ENCODE measurements at places on chromosomes 12 and 14.
A peak's percentile ranks its signal among the peaks of the same experiment; 100 is the strongest.

DNA sequence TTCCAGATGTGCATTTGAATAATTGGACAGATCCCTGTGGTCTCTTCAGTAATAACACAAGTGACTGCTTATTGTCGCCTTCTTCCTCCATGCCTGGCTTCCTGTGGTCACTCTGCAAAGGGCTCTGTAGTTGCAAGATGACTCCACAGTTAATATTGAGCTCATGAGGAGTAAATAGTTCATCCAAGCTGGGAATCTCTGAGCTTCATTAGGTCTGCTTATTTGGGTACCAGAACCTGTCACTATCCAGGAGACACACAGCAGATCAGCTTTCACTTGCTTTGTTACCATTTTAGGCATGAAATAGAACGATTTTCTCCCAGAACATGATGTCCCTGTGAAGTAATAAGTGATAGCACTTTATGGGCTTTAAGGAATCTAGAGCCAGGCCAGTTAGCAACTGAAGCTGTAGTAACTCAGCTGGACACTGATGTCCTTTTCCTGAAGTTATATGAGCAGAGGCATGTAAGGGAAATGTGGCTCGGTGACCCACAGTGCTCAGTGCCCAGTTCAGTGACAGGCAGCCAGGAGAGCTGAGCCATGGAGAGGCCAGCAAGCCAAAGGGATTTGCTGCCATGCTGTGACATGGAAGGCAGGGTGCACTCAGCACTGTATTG, 50.1 kb downstream of the CRADD start:
- no peak for DNase-seq

- no peak for DNase-seq
Observed at GRCh38 chr12:117158911-117159553, 31.2 kb downstream of the FBXO21 start.

- no peak for DNase-seq
Observed at GRCh38 chr14:26180221-26180620, 417.6 kb downstream of the NOVA1 start.

DNA sequence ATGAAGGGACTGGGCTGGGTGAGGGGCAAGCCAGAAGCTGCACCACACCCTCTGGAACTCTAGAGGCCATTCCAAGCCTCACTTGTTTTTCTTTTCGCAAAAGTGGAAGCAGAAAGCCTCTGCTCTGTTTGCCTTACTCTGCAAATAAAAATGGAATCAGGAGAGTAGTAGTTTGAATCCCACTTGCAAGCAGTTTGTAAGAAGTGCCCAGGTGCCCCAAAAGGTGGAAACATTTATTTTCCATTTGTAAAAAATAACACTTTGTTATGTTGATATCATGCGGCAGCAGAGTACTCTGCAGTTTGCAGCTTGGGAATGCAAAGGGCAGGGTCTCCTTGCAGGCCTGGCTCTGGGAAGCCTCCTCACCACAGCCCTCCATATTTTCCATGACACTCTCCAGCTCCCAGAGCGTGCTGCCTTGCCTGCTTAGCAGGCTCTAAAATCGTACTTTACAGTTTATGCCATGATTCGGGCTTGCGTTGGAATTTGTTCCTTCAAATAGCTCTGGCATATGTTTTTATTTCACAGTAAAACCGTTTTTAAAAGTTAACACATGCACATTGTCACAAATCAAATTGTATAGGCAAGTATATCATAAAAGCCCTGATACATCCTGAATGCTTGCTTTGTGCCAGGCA, 20.0 kb downstream of the TUNAR start:
- DNase-seq, result no peak

DNA sequence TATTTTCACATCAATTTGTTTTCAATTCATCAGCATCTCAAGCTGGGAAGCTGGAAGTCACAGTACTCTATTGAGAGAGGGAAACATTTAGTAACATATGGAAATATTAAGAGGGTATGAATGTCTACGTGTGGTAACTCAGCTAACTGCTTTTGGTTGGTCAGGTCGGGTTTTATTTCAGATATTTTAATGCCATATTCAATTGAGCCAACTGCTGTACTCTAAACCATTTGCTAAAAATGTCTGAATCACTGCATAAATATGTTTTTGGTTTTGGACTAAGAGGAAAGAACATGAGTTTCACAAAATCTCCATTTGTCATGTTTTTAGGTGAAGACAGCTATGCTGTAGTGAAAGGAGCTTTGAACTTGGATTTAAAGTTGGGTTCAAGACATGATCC, 18.9 kb upstream of the PPFIBP1 start:
- peak; percentile 93 for DNase-seq

DNA sequence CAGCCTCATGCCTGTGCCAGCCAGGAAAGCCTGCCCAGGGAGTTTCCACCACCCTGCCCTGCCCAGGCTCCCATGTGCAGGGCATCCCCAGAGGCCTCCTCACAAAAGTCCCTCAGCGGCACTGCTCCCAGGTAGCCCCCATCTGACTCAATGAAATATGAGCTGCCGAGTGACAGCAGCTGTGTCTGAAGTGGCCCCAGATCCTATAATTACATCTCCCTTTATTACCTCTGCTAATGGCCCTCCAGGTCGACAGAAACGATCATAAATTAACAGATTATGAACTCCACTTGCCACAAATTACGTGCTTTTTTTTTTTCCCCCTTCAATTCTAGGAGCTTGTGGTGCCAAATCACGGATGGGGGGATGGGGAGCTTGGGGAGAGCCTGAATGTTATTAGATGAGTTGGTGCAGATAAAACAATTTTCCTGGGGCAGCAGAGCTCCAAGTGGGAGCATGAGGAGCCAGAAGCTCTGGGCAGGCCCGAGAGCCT, 110.4 kb downstream of the ESRRB start:
- no peak for DNase-seq

DNA sequence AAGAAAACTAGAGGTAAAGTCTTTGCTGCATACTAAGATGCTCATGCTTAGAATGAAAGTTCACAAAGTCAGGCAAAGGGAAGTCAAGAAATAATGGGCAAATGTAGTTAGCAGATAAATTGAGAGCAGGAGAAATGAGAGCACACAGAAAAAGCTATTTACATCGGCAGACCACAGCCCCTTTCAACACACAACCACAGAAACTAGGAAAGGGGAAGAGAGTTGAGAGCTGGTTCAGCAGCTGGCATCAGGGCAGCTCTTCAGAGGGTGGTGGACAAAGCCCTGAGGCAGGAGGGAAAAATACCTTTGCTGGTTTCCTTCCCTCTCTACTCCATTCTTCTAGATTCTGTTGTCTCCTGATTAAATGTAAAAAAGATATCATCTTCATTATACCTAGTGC, 95.4 kb upstream of the ANO4 start:
- DNase-seq, result no peak

DNA sequence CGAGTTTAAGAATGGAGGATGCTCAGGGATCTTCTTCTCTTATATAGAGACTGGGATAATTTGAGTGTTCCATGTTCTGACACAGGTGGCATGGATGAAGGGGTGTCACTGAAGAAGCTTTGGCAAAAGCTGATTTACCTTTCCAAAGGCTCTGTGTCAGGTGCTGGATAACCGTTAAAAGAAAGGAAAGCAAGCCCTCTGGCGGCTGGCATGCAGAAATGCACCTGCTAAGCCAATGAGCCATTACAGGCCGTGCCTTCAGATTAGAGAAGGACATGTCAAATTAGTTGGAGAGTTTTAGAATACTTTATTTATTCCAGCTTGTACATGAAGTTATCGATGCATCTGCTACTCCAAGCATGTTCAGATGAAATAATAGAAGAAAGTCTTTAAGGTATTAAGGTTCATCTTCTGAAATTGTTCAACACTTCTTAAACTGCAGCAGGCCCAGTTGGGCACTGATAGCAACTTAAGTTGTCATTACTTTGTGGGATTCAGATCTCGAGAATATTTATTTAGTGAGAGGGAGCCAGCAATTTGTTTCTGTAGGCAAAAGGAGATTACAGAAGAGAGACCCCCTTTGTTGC, 678.2 kb downstream of the NRXN3 start:
- peak; percentile 28 for DNase-seq

DNA sequence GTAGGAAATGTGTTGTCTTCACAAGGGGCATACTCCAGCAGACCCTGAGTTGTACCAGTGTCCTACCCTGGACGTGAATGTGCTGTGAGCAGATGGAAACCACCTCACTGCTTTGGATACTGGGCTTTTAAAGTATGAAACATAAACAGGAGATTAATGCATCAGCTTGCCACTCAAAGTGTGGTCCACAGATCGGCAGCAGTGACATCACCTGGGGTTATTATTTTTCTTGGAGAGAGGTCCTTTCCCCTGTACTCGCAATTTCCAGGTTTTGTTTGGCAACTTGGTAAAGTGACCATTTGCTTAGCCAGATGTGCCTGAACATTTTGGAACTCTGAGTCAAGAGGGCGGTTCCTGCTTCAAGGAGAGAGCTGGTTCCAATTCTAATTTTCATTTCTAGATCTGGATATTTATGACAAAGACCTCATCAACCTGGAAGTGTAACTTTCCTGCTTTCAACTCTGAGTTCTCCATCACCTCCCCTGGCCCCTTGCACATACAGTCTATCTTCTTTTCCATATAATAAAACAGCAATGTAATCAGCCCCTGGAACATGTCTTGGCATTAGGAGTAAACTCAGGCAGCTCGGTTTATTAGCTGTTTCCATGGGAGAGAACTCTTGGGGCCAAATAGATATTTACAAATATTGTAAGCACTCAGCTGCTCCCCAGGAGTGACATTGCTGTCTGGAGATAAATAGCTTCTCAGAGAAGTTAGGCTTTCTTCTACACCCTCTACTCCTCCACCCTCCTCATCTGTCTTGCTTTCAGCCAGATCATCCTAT, 237.0 kb upstream of the TBX3 start:
- DNase-seq, result no peak

GRCh38 chr12:59429766-59430165, 166.1 kb upstream of the SLC16A7 start:
- DNase-seq, result peak; percentile 29

DNA sequence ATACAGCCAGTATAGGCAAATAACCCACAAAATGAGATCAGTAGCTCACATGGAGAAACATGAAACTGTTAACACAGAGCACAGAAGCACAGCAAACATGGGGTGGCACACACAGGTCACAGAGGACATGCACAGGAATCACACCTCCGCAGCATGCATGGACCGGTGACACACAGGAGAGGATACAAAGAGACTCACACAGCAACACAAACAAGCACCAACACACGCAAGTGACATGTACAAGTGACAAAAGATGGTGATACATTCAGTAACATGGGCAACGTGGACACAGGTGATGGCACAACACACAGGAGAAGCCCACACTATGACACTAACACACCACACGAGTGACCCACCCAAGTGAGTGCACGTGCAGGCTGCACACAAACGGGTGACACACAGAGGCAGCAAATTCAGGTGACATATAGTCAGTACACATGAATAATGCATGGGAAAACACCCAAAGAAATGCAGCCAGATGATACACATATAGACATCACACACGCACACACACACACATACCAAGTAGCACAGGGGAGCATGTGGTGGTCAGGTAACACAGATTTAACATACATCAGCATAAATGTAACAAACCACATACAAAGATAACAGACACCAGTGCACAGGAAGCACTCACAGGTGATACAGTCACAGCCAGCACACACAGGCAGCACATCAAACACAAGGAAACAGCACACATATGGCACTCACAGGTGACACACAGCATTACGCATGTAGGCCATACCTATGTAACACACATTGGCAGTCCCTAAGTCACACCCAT, 216.0 kb upstream of the SFSWAP start:
- DNase-seq, result no peak

DNA sequence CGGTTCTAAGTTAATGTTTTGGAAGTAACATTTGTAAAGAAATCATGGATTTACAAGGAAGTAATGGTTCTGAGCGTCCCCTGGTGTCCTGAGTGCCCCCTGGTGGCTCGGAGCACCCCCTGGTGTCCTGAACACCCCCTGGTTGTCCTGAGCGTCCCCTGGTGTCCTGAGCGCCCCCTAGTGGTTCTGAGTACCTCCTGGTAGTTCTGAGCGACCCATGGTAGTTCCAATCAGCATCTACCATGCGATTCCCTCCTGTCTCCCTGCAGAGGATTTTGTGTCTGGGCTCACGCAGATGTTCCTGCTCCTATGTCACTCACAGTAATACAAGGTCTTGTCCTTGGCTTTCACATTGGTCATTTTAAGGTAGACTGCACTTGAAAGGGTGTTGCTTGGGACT, 1352.9 kb downstream of the TMEM121 start:
- DNase-seq, result no peak

DNA sequence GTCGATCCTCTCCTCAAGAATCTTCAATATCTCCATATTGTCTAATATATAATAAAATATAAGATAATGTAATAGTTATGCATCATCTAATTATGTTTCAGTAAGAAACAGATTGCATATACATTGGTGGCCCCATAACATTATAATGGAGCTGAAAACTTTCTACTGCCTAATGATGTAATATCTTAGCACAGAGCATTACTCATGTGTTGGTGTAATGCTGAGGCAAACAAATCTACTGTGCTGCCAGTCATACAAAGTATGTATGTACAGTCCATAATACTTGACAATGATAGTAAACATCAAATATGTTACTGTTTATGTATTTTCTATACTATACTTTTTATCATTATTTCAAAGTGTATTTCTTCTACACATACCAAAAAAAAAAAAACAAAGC, 128.7 kb downstream of the CPNE8 start:
- DNase-seq, result no peak

All from fibroblast of skin of scalp (primary cell).